ENCODE measurements at places on chromosomes 7 and 10.

DNA sequence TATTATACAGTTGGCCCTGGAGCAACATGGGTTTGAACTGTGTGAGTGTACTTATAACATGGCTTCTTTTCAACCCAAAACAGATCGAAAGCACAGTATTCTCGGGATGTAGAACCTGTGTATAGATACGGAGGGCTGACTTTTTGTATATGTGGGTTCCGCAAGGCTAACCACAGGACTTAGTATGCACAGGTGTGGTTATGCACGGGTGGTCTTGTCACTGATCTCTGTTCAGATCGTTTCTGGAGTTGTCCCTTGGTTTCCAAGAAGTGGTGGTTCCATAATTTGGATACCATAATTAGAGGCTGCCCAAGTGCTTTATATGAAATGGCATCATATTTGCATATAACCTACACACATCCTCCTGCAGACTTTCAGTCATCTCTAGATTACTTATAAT, 10.9 kb upstream of the BHLHA15 start:
- DNase-seq, result peak; percentile 38

DNA sequence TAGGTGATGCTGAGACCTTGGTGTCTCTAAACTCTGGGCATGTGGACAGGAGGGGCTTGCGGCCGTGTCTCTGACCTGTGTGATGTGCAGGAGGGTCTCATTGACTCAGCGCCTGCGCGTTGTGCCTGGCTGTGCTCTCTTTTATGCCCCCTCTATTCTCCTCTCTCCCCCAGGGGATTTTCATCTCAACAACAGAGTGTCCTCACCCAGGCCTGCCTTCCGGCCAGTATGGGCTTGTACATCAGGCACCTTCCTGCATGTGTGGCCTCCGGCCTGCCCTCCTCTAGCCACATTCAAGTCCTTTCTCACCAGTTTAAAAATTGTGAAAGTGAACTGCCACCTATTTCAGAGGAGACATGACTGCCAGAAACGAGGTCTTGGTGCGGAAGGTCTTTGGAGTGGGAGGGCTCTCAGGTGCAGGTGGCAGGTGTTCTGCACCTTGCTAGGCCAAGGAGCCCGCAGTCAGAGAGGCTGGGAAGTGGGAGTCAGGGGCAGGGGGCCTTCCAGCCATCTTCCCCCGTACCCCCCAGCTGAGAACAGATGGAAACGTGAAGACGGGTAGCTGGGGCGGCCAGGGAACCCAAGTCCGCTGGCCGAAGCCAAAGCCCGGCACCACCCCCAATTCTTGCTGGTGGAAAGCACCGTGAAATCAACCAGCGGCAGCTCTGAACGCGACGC, 531 bp upstream of the INTS15 start:
- DNase-seq, result no peak

DNA sequence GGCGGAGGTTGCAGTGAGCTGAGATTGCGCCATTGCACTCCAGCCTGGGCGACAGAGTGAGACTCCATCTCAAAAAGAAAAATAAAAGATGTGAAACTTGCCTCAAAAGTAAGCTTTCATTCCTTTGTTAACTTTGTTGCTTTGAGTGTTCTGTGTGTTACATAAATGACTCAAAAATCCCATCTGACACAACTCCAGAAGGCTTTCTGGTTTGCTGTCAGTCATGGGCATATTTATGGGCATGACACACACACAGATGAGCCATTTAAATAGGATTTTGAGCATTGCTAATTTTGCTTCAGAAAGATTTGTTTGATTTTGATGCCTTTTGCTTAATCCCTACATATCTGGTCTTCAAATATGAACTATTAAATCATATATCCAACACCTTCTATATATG, 82.6 kb downstream of the CACNB2 start:
- no peak for DNase-seq

DNA sequence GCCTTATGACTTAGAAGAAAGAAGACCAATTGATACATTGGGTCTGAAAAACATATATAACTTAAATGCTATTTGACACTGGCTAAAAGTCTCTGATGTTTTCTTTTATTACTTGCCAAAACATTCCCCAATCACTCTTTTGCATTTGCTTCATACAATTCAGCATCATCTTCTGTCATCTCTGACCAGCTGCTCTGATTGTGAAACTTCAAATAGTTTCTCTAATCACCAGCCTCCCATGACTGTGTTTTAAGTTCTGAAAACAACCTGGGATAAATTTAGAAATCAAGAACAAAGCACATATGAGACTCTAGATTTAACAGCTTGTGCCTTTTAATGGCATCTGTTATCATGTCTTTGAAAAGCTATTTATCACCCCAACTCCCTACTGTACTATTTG, 208.4 kb upstream of the KCND2 start:
- DNase-seq, result no peak

DNA sequence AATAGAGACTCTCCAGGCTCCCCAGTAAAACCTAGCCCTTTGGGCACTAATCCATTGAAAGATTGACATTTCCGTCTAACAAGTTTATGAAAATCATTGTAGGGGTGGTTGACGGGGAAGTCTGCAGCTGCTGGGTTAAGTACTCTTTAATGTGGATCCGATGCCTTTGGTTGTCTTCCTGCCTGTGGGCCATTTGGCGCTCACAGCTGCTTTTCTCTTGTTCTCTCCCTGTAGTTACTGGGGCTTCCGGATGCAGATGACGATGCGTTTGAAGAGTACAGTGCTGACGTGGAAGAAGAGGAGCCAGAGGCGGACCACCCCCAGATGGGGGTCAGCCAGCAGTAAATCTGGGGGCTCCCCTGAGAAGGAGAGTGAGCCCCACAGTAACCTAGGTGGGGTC, 22.4 kb downstream of the MTURN start:
- DNase-seq, result no peak

DNA sequence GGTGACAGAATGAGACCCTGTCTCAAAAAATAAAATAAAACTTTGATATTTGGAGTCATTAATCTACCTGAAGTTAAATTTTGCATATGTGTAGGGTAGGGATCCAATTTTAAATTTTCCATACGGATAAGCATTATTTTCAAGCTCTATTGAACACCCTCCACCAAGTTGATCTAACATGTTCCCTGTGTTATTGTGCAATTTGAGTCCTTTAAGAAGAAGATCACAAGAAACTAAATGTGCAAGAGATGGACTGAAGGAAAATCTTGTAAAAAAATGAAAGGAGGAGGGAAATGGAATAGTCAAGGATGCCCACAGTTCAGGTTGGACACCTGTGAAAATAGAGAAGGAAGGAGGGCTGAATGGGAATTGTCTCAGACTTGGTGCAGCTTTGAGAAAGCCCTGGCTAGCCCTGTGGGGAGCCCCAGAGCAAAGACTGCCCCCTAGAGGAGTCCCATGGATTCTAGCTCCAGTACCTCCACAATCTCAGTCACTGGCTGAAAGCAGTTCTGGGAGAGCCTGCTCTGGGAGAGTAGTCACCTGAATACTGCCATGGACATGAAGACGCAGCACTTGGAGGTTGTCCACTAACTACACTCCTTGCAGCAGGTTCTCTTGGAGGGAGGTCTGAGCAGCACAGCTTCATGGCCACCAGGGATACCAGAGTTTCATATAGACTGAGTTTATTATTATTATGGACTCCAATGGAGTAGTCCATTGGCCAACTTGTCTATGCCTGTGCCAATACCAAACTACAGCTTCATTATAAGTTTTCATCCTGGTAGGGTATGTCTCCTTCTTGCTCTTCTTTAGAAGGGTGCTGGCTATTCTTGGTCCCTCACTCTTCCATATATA, 5.7 kb upstream of the TIAL1 start:
- DNase-seq, result no peak

GRCh38 chr7:40057292-40057691, 77.1 kb downstream of the MPLKIP start:
- no peak for DNase-seq

GRCh38 chr7:151818674-151819519, 58.0 kb downstream of the PRKAG2 start:
- DNase-seq, result no peak

DNA sequence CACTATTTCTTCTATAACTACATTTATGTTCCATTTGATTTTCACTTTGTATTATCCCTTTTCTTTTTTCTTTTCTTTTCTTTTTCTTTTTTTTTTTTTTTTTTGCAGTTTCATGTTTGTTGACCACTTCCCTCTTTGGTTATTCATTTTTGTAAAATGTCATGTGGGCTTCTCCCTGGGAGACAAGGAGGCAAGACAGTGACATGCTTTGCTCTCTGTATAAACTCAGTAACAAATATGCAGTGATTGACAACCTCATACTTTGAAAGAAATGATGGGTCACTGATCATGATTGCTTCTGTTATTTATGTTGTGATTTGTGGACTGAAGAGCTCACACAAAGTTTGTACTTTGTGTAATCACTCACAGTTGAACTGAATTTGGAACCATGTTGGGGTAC, 90.2 kb upstream of the ABI1 start:
- DNase-seq, result no peak

DNA sequence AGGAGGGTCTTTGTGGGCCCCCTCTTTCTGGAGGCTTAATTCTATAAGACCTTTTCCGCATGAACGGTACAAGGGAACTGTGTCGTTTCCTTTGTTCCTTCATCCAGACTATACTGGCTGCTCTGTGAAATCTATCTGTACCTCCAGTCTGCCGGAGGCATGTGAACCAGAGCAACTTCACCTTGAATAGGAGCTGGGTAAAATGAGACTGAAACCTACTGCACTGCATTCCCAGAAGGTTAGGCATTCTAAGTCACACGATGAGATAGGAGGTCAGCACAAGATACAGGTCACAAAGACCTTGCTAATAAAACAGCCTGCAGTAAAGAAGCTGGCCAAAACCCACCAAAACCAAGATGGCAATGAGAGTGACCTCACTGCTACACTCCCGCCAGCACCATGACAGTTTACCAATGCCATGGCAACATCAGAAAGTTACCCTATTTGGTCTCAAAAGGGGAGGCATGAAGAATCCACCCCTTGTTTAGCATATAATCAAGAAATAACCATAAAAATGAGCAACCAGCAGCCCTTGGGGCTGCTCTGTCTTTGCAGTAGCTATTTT, 36.8 kb upstream of the INPP5F start:
- no peak for DNase-seq

- DNase-seq, result no peak
Observed at GRCh38 chr7:136869991-136870865, 1.8 kb downstream of the CHRM2 start.

GRCh38 chr7:38186593-38187314, 8.7 kb downstream of the STARD3NL start:
- peak; percentile 30 for DNase-seq

DNA sequence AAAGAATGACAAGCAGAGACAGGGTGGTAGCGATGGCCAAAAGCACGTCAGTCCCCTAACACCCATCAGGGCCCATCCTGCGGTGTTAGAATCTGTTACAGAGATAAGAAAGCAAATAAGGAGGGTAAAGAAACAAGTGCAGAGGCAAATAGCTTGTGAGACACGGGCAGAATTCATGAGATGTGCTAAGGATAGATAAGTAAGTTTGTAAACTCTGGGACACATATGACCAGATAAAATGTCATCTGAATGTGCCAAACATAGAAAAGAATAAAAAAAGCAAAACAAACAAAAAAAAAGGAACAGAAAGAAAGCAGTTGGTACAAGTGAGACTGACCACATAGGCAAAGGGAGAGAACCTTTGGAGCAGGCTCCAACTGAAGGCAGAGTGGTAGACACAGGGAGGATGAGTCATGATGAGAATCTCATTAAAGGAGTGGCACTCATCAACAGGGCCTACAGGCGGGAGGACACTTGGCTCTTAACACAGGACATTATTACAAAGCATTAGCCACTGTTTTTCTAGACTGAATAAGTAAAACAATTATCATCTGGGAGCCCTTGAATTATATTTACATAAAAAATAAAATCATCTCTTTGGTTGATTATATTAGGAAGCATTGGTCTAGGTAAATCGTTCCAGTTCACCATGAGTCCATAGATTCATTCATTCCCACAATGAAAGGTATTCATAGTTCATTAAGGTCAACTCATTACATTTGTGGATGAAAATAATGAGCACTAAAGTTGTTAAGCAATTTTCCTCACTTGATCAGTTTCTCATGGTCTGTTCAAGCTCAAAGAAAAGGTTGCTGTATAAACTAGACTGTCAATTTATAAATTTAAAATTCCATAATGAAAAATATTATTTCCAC, 21.5 kb upstream of the EPHB6 start:
- no peak for DNase-seq

DNA sequence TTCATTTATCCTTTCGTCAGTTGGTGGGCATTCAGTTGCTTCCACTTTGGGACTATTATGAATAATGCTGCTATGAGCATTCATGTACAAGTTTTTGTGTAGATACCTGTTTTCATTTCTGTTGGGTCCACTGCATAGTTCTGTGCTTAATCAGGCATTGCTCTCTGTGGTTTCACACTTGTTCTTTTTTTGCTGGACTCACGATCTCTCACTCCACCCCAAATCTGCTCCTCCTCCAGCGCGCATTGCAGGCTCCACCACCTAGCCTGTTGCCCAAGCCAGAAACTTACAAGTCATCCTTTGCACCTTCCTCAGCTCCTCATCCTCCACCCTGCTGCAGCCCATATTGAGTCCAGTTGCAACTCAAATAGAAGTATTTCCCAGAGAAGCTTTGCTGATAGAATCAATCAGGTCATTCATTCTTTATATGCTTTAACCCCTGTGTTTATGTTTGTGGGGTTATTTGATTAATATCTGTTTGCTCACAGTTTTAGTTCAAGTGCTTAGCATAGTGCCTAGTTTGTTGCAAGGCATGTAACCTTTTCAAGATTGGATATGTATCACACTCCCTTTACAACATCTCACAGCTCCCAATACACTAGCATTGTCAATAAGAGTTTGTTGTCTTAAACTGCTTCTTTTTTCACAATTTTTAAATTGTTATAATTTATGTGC, 16.6 kb upstream of the AFAP1L2 start:
- DNase-seq, result no peak

- no peak for DNase-seq
Observed at GRCh38 chr7:96558093-96558492, 151.6 kb downstream of the SEM1 start.

- no peak for DNase-seq
Observed at GRCh38 chr10:95691281-95691680, 2.4 kb downstream of the TCTN3 start.

GRCh38 chr10:82880776-82881290, 1005.8 kb downstream of the NRG3 start:
- no peak for DNase-seq

DNA sequence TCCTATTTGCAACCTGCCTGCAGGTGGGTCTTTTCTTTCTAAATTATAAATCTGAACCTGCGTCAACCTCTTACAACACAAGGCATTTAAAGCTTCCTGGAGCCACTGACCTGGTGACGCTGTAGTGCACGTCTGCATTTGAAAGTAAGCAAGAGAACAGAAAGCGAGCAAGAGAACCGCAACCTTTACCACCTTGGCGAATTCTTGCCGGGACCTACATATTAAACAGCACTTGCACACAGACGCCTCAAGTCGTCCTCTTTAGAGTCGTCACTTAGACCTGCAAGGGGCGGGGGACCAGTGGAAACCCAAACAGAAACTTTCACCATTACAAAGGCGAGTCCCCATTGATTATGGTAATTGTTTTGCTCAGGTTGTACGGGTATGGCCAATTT, 9.5 kb downstream of the GLI3 start:
- DNase-seq, result no peak
